ENCODE measurements at places on chromosomes 6 and 20. TPM values are rescaled to one million over a fixed set of nuclear protein-coding genes. Genes with fewer than 3 reads are reported as not detected.

The CST1 gene
- not detected for total RNA-seq

DNA sequence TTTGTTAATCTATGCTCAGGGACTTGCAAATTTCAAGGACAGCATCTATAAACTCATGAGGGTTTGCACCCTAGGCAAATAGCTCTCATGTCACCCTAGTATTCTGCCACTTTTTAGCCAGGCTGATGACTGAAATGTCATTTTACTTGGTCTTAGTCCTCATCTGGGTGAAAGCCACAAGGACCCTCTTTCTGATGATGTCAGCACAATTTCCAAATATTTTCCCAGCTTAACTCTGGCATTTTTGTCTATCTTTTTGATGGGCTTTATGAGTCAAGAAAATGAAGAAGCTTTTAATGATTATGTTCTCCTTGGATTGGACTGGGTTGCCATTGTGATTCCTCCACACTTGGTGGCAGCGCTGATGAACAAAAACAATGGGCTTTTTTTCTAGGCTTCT, 420.1 kb upstream of the BTBD3 start:
- no peaks in the 10 kb centered on the region for H3K36me3 ChIP-seq
- H3K27me3 ChIP-seq: no peaks in the 10 kb centered on the region
- no peak overlapping the region for H3K27ac ChIP-seq
- no peak overlapping the region for H3K4me3 ChIP-seq

GRCh38 chr6:106658469-106658868, 29.1 kb downstream of the QRSL1 start:
- peaks cover 77% of the 10 kb centered on the region for H3K36me3 ChIP-seq
- no peaks in the 10 kb centered on the region for H3K27me3 ChIP-seq
- no peaks in the 10 kb centered on the region for H3K4me1 ChIP-seq
- no peak overlapping the region for H3K4me3 ChIP-seq
- H3K27ac ChIP-seq: no peak overlapping the region

- DNase-seq: no peak
- H3K27me3 ChIP-seq: no peaks in the 10 kb centered on the region
- no peak overlapping the region for H3K4me3 ChIP-seq
These were observed 73.9 kb upstream of the RBM24 start for GRCh38 chr6:17207281-17207680.

DNA sequence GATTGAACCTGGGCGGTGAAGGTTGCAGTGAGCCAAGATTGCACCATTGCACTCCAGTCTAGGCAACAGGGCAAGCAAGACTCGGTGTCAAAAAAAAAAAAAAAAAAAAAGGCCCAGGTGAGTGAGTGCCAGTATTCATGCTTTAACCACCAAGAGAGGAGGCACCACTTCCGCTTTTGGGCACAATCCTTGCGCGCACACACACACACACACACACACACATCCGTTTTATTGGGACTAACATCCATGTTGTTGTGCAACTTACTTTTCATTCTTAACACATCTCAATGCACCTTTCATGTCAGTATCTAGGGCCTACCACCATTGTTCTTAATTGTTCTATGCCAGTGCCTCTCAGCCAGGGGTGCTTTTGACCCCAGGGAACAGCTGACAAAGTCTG, 263.0 kb downstream of the CDC5L start:
- H3K27me3 ChIP-seq: peaks cover 2% of the 10 kb centered on the region
- no peak for DNase-seq
- peaks cover 16% of the 10 kb centered on the region for H3K4me1 ChIP-seq
- H3K36me3 ChIP-seq: no peaks in the 10 kb centered on the region
- H3K4me3 ChIP-seq: no peak overlapping the region

DNA sequence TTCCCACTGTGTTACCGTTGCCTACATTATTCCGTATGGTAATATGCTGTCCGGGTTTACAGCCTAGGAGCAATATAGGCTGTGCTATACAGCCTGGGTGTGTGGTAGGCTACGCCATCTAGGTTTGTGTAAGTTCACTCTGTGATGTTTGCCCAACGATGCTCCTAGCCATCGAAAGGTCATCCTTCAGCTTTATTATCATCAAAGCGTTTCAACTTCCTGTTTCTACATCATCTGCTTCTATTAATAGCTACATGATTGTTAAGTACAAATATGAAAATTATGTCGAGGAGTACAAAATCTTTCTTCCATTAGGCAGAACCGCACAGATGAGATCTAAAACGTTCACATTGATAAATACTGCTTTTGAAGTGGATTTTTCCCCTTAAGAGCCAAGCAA, 69.9 kb downstream of the PPP1R14C start:
- DNase-seq: no peak
- no peak overlapping the region for H3K4me3 ChIP-seq
- H3K36me3 ChIP-seq: no peaks in the 10 kb centered on the region
- H3K4me1 ChIP-seq: no peaks in the 10 kb centered on the region

- no peaks in the 10 kb centered on the region for H3K4me1 ChIP-seq
- no peak overlapping the region for H3K4me3 ChIP-seq
- no peaks in the 10 kb centered on the region for H3K36me3 ChIP-seq
These were observed 35.1 kb downstream of the FRMD1 start for GRCh38 chr6:168043848-168044415.

- peaks cover 9% of the 10 kb centered on the region for H3K27me3 ChIP-seq
- no peaks in the 10 kb centered on the region for H3K36me3 ChIP-seq
- no peak overlapping the region for H3K4me3 ChIP-seq
- no peaks in the 10 kb centered on the region for H3K4me1 ChIP-seq
These were observed 42.0 kb upstream of the OLIG3 start for GRCh38 chr6:137536104-137536773.

Data from activated CD4-positive, alpha-beta T cell treated with anti-CD3 and anti-CD28 coated beads, Interleukin-2, amount 10 ng/mL, durations not matched to agents 24 days and 14 days (primary cell).